ENCODE measurements at places on chromosomes 3 and 15.

GRCh38 chr3:133910422-133910821 lies 14.7 kb upstream of the RAB6B start:
- DNase-seq: no peak

- no peak for DNase-seq
Measured at GRCh38 chr3:44337248-44337785, 1.2 kb upstream of the TCAIM start.

DNA sequence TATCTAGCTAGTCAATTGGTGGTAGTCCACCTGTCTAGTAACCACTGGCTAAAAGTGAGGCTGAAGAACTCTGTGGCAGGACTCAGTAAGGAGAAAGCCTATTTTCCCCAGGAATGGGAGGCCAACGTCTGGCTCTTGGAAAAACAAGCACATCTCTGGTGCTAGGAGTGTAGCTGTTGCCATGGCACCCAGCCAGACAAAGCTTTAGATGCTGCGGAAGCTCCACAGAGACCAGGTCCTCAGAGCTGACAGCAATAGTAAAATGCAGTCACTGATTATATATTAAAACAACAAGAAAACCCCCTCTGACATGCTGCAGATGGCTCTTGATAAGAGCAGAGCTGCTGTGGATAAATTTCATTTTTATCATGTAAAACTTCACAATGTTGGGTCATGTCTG lies 124.9 kb upstream of the STRIT1 start:
- DNase-seq: no peak

DNA sequence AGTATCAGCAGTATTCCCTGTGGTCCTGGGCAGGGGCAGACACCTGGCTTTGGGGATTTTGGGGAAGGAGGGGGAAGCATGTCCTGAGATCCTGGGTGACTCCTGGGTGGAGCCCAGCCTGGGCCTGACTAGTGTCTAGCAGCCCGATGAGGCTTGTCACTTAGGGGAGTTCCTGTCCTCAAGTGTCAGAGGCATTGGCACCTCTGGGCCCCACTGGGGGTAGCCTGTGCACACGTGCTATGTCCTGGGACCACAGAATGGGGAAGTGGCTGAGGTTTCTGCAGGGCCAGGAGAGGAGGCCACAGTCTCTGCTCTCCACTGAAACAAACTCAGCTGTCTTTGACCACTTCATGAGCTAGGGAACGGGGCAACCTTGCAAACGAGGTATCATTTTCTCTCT lies 31.5 kb upstream of the ADCY5 start:
- no peak for DNase-seq

GRCh38 chr15:23599053-23599452 lies 33.6 kb downstream of the MKRN3 start:
- DNase-seq: no peak

GRCh38 chr3:40876496-40876895 lies 322.8 kb upstream of the CTNNB1 start:
- no peak for DNase-seq

- DNase-seq: no peak
Measured at GRCh38 chr15:99167201-99167600, 62.3 kb downstream of the SYNM start.

- DNase-seq: no peak
Measured at GRCh38 chr15:75455424-75455981, 4.0 kb upstream of the SIN3A start.

- DNase-seq: no peak
Measured at GRCh38 chr3:159186581-159186980, 384.7 kb downstream of the MFSD1 start.

DNA sequence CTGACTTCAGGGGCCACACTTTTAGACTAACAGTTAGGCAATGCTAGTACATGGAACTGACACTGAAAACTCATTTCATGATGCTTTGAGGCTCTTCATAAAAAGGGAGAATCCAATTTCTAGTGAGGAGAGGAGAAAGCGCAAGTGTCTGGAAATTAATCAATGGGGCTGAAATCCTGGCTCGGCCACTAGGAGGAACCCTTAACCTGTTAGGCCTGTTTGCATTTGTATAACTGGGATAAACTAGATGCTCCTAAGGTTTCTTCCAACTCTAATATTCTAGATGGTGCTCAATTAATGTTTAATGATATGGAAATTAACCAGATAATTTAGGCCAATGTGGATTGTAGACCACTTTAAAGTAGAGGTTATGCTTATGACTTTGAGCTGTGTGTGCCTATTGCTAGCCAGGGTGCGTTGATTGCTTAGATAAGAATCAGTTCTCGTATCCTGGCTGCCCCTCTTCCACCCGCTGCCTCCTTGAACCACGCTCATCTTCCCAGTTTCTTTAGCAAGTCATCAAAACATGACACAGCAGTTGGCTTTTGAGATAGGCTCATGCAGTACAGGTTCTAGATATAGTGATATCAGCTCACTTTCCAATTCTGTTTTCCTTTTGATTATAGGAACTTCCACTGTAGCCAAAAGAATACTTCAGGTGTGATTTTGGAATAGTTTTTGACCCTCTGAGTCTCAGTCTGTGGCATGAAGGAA lies 16.8 kb upstream of the CRBN start:
- DNase-seq: no peak

GRCh38 chr3:46395766-46396530 lies 10.9 kb downstream of the CCR5AS start:
- DNase-seq: no peak

DNA sequence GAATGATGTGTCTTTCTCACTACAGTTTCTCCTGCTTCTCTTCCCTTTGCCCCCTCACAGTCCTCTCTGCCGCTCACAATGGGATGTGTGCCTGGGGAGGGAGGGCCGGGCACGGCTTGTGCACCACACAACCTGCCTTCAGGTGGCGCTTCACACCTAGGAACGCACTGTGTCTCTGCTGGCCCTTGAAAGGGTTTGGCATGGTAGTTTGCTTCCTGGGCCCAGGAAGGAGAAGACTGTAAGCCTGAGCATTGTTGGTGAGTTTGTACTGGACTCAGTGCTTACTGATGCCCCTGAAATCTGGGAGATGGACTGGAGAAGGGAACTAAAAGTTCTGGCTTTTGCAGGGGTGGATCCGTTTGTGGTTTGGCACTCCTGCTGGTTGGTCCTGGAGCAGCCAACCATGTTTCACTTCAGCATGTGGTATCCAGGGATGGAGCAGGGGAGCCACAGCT lies 9.2 kb downstream of the ALPK3 start:
- DNase-seq: no peak

DNA sequence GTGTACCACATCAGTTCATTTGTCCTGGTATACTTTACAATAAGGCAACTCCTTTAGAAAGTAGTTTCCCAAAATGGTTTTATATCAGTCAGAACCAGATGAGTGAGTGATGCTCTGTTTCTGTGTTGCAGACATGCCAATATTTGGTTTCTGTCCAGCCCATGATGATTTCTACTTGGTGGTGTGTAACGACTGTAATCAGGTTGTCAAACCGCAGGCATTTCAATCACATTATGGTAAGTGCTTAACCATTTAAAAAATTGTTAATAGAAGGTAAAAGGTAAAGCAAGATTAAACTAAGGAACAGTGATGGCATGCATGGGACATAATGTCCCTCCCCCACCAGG lies 40.0 kb upstream of the SCAANT1 start:
- DNase-seq: no peak

- no peak for DNase-seq
Measured at GRCh38 chr3:16513141-16514020, at the start of gene RFTN1. Gene RFTN1 (minus strand): TSS chr3:16513699. CDS start chr3:16493869, 19,830 bp downstream.

DNA sequence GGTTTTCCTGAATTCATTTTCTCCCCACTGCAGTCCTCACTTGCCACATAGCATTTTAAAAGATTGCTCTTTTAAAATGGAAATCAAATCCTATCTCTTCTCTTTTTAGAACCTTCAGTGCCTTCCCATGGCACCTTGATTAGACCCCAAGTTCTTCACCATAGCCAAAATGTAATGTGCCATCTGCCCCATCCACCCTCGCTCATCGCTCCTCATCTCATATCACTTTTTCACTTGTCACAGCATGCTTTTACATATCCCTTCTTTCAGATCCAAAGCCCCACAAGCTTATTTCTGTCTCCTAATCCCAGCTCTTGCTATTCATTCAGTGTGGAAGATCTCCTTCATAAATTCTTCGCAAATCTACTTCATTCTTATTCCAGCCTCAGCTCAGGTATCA lies 161.7 kb downstream of the CD47 start:
- DNase-seq: no peak

DNA sequence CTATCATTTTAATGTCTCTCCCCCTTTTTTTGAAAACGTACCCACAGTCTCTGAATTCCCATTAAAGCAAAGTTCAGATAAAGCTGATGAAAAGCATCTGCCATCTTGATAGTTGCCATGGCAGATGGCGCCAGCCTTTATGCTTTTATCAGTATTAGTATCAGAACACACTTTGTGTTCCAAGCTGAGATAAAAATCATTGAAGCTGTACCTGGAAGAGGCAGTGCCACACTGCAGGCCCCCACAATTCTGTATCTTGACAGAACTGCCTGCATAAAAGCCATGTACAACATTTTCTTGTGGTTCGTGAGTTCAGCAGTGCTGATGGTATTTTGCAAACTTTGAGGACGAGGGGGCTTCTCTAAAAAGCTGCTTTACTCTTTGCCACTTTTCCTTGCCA lies 311.7 kb downstream of the SATB1 start:
- no peak for DNase-seq

DNA sequence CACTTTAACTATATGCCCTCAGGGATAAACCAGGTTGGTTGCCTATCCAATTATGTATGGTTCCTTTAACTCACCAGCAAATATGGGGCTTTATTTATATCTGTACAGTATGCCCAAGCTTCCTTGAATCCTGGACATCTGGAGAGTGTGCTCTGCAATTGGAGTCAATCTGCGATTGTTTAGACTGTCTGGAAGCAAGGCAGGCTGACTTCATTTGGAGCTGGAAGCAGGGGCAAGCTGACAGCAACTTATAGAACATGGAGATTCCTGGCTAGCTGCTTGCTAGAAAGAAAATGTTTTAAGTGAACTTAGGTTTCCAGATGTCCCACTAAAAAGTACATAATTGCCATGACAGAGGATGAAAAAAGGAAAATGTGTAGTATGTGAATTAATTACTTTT lies 63.7 kb upstream of the TPRG1 start:
- DNase-seq: no peak

DNA sequence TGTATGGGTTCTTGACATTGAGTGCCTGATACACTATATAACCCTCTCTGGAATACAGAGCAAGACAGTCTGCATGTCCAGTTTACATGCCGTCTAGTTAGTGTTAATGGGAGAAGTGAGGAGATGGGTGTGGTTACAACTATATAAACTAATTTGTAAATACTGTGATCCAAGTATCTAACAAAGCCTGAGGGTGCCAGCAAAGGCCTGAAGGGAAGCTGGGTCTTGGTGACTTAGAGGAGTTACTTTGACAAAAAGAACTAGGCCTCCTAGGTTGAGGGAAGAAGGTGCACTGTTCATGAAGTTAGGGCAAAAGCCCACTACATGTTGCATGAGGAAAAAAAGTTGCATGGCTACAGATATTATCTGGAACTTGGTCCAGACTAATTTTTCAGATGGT lies 2.3 kb downstream of the NSUN3 start:
- DNase-seq: no peak

DNA sequence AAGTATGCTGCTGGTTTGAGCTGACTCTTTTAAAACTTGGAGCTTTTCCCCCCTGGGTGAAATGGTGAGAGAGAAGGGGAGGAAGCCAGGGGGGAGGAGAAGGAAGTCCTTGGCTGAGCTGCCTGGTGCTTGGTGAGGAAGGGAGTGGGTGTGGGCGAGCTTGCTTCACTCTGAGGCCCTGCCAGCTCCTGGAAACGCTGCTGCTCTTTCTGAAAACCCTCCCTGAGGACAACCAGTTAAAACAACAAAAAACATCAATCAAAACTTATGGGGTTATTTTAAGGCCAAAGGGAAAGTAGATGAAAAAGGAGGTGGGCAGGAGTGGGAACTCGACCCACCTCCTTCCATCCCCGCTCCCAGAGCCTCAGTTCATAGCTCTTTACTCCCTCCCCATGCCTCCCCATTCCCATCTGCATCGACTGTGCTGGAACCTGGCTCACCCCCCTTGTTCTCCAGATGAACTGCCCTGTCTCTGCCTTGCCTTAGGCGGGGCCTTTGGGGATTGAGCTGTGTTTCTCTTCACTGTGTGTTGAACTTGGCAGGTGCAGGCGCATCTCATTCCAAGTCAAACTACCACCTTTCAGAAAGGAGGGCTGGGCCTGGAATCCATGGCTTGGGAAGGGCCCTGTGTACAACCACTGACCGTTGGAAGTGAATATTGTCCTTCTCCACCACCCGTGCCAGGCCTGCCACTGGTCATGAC lies 166.1 kb downstream of the ZNF621 start:
- no peak for DNase-seq

- no peak for DNase-seq
Measured at GRCh38 chr15:39411102-39411989, 169.5 kb upstream of the THBS1 start.

GRCh38 chr3:129606636-129607390 lies at the start of gene PLXND1:
Gene PLXND1 (minus strand): TSS chr3:129606676. CDS start chr3:129606639, 37 bp downstream.
- no peak for DNase-seq

DNA sequence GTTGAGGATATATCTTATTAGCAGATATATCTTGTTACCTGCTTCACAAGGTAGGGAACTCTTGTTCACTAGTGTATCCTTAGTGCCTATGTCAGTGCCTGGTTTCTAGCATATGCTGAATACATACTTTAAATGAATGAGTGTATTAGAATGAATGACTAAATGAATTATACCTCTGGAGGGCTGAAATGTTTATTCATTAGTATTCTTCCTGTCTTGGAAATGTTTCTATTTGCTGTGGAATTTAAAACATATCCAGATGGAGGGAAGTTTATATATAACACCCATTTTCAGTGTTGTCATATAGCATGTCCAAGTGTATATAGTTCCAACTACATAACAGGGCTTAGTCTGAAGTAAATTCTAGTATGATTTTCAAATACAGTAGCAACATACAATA lies 581.5 kb downstream of the TBL1XR1 start:
- no peak for DNase-seq

DNA sequence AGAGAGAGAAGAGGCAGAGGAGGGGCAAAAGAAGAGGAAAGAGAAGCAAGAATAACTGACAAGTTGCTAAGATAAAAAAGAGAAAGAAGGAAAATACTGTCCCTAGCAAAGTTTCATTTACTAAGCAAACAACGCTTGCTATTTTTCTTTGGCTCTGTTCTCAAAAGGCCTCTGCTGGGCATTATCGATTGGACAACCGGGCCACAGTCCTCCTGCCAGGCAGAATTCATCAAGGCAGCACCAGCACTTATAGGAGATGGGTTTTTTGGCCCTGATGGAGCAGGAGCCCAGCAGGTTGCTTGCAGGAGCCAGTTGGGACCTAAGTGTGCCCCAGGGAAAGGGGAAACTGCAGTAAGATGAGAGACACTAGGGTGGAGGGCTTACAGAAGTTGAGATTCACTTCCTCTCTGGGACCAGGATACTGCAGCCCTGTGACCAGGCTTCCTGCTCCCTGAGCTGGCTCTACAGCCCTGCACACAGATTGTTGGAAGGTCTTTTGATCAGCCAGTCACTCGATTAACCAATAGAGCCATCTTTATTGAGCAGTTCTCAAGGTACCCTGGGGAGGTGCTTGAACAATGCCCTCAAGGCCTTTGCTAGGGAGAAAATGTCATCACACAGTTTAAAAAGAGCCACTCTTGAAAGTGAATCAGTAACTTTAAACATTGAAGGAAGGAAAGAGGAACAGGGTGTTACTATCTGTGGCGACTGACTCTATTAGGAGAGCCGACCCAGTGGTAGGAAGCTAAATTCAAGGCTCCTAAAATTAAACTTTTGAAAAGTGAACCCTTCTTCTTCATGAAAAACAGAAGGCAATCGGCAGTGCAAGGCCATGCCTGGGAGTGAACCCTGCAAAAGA lies 28.8 kb upstream of the GLCE start:
- DNase-seq: no peak
